CD4-positive, alpha-beta T cell treated with Interleukin-6 for 4 hours (primary cell): ENCODE measurements at places on chromosomes 16 and 17.

- DNase-seq, result no peak
Measured at GRCh38 chr16:2233872-2234812, 2.1 kb upstream of the DNASE1L2 start.

DNA sequence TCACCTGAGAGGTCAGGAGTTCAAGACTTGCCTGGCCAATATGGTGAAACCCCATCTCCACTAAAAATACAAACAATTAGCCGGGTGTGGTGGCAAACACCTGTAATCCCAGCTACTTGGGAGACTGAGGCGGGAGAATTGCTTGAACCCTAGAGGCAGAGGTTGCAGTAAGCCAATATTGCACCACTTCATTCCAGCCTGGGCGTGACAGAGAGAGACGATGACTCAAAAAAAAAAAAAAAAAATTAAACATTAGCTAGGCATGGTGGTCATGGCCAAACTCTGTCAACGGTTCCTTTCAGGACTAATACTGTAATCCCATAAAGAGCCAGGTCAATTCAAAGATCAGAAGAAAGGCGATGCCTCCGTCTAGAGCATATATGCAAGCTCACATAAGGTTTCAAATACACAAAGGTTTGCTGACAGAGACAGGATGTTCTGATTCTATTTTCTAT, 2.4 kb downstream of the RNF157 start:
- DNase-seq, result no peak

- DNase-seq, result peak; percentile 22
Measured at GRCh38 chr16:56191835-56192634, 746 bp downstream of the GNAO1 start.

GRCh38 chr17:29176558-29177351, 3.4 kb downstream of the MYO18A start:
- DNase-seq, result peak; percentile 73

DNA sequence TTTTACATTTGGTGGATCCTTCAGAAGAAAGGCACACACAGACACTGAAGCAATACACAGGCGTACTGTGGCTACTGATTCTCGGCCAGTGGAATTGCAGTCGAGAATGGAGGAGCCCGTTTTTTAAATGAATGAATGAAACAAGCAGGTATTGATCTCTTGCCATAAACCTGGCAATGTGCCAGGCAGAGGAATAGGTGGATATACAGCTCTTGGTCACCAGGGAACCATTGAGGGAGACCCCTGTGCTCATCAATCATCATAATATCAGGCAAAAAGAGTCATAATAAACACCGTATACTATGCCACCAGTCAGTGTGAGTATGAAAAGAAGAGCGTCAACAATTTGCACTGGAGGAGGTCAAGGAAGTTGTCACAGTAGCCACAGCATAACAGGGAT, 140.3 kb upstream of the FOXF1 start:
- DNase-seq, result no peak

DNA sequence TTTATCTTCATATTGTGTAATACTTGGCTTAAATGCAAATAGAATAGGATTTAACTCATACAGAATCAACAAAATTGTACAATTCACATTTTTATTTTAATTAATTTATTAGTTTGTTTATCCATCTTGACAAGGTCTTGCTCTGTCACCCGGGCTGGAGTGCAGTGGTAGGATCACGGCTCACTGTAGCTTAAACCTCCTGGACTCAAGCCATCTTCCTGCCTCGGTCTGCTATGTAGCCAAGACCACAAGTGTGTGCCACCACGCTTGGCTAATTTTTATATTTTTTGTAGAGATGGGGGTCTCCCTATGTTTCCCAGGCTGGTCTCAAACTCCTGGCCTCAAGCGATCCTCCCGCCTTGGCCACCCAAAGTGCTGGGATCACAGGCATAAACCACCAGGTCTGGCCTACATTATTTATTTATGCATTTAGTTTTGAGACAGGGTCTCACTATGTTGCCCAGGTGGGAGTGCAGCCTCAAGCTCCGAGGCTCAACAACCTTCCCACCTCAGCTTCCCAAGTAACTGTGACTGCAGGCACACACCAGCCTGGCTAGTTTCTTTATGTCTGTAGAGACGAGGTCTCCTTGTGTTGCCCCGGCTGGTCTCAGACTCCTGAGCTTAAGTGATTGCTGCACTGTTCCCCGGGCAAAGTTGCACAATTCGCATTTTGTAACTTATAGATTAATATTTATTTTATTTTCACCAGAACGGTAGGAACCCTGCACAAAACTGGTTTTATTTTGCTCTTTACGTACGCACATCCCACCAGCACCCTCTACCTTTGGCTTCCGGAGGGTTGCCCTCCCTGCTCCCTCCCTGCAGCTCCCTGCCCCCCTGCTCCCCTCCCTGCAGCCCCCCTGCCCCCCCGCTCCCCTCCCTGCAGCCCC, 4.9 kb downstream of the DPEP1 start:
- DNase-seq, result no peak

DNA sequence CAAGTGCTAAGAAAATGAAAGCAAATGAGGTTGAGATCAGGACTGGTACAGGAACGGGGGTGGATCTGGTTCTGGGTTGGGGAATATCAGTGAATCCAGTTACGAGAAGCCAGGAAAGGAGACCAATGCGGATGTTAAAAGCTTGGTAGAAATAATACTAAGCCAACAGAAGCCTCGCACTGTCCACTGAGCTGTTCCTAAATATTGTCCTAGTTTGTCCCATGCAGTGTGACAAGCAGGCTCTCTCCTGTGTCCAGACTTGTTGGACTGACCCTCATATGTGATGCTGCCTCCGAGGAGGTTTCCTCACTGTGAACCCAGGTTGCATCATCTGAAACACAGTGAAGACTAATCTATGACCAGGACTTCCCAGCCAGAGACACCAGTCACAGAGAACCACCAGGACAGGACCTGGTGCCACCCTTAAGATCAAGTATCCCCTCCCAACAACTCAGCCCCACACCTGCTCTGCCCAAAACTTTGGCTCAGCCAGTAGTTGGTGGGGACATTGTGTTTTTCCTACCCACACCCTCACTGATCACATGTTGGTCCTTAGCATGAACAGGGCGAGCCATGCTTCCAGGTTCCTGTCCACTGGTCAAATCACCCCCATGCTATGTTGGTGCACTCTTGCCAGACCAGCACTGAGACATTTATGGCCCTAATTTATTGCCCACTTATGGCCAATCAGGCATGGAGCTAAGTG, 32.7 kb upstream of the SCNN1B start:
- no peak for DNase-seq

DNA sequence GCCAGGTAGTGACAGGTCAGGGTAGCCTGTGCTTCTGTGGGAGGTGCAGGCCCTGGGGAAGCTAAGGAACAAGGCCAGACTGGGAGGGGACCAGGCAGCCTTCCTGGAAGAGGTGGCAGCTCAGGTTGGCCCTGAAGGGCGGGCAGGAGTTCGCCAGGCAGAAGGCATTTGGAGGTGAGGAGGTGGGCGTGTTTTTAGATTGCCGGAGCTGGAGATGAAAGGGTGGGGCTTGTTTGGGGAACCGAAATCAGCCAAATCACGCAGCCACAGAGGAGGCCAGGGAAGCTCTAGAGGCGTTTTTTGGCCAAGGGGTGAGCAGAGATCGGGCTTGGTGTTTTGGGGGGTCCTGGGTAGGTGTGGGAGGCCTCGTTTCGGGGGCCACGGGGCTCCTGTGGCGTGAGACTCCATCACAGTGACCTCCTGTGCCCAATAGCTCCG, 7.6 kb downstream of the ADCY7 start:
- DNase-seq, result peak; percentile 59

DNA sequence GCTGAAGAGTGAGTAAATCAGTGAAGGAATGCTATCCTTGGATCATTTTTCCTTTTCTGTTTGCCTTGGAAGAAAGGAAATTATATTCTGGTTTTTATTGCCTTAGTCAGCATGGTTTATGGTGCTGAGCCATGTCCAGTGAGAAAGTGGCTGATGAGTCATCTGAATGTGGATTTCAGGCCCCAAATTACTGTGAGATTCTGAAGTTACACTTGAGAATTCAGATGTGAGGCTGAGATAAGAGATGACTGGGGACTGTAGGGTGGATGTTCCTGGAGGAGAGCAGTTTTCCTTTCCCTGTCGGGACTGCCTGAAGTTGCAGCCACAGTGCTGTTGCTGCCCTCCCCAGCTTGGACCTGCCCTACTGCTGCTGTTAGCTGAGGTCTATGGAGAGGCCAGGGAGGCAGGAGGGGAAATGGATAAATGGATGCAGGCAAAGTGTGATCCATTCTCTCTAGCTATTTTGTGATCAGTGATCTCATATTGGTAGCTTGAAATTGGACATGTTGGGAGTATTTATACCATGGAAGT, 4.2 kb upstream of the MAP3K14 start:
- no peak for DNase-seq

DNA sequence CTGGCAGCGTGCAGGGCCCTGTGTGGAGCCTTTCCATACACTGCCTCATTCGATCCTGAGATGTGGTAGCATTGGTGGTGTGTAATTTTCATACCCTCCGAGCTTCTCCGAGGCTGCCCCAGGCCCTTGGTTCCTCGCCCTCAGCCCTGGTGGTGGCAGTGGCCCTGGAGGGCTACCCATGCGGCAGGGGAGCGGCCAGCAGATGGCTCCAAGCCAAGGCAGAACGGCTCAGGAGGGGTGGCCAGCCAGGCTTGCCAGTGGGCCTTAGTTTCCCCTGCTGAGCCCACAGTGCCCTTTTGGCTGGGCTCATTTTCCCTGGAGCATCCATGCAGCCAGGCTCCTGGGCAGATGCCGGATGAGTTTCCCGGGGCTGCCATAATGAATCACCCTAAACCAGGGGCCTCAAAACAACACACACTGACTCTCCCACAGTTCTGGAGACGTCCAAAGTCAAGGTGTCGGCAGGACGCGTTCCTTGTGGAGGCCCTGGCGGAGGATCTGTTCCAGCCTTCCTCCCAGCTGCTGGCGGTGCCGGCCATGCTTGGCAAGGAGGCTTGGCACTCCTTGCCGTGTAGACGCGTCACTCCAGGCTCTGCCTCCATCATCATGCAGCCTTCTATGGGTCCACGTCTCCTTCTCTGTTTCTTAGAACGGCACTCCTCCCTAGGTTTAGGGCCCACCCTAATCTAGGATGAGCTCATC, 158.8 kb upstream of the GSE1 start:
- no peak for DNase-seq

DNA sequence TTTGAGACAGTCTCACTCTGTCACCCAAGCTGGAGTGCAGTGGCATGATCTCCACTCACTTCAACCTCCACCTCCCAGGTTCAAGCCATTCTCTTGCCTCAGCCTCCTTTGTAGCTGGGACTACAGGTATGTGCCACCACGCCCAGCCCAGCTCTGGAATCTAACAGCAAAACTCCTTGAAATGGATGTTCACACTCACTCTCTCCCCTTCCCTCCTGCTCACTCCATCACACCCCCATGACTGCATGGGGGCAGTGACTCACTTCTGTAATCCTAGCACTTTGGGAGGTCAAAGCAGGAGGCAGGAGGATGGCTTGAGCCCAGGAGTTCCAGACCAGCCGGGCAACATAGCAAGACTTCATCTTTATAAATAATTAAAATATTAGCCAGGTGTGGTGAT, 11.1 kb upstream of the TFAP4 start:
- DNase-seq, result no peak

- peak; percentile 36 for DNase-seq
Measured at GRCh38 chr16:67865318-67865717, 7.5 kb upstream of the EDC4 start.
